ENCODE measurements at places on chromosomes 16 and 17.

GRCh38 chr17:41579484-41580243 lies 7.0 kb downstream of the KRT14 start:
- peak; percentile 39 for DNase-seq

DNA sequence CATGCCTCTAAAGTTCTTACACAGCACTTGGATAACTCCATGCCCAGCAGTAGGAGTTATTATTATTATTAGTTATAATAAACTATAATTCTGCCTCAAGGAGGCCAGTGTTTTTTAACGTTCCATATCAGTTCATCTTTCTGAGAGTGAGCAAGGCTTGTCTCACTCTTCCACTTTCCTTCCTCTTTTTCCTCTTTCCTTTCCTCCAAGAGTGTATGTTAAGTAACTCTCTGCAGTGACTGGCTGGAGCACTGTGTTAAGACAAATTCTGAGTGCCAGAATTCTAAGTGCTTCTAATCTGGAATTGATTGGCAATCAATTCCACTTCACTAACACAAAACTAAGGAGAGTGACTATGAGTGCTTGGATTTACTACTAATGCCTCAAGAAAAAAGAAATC lies 16.4 kb downstream of the CLEC19A start:
- no peak for DNase-seq

GRCh38 chr16:70691223-70692129 lies 5.6 kb upstream of the MTSS2 start:
- no peak for DNase-seq

DNA sequence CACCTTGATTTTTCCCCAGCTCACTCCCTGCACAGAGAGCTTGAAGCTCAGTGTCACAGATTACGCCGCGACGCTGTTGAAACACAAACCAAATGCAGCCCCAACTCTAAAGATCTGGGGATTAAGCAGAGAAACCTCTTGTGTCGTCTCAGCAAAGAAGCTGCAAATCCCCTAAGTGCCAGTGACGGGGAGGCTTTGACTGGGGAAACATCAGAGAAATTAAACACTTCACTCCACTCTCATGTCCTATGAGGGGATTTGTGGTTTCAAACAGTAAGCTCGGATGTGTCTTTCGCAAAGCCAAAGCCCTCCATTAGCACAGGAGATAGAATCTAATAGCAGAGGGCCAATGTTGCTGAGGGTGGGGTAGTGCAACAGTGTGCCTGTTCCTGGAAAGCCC lies 233.7 kb downstream of the HS3ST4 start:
- no peak for DNase-seq
